Stromal cell of bone marrow (primary cell): ENCODE measurements at places on chromosomes 5 and 9.

DNA sequence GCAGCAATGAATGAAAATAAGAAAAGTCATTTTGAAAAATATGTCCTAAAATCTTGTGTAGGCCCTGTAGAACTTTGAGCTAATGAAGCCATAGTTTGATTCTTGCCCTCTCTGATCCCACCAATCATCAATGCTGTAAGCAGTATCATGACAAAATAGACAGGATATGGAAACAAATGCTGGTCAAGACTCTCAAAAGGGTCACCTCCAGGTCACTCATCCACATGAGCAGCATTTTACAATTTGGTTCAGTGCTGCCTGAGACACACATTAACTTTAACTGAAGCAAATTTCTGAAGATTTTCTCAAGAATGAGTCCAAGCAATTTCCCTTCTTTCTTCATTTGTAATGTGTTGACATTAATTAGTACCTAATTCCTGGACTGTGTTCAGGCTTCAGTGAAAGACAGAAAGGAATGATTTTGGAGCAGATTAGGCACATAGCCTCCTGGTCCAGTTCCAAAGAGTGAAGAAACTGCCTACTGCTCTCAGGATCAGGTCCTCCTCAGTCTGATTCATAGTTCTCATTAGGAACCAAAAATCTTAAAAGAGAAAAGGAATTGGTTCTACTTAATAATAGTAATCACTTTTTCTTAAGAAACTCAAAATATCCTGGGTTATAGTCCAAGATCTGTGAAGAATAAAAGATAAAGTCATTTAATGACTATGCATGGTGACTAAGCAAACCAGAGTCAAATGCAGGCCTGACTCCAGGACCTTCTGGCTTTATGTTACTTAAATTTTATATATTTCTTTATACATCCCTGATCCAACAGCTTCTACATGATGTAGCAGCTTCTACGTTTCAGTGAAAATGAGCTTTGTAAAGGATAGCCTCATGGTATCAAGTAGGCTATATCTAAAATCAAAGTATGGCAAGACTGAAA is 192.1 kb upstream of the RGMB start:
- peak; percentile 57 for DNase-seq

DNA sequence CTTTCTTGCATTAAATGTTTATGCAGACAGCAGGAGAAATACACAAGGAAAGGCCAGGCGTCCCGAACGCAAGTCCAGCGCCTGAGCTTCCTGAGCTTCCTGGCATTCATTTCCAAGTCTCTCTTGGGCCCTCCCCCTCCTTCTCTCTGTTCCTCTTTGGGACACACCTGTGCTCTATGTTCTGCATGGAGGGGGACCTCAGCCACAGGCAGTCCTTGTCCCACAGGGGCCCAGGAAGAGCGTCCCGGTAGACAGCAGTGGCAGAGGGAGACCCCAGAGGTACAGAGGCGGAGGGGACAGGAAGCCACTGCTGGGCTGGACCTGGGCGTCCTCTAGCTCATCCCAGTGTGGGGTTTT is 221.3 kb downstream of the C9orf50 start:
- DNase-seq: no peak

DNA sequence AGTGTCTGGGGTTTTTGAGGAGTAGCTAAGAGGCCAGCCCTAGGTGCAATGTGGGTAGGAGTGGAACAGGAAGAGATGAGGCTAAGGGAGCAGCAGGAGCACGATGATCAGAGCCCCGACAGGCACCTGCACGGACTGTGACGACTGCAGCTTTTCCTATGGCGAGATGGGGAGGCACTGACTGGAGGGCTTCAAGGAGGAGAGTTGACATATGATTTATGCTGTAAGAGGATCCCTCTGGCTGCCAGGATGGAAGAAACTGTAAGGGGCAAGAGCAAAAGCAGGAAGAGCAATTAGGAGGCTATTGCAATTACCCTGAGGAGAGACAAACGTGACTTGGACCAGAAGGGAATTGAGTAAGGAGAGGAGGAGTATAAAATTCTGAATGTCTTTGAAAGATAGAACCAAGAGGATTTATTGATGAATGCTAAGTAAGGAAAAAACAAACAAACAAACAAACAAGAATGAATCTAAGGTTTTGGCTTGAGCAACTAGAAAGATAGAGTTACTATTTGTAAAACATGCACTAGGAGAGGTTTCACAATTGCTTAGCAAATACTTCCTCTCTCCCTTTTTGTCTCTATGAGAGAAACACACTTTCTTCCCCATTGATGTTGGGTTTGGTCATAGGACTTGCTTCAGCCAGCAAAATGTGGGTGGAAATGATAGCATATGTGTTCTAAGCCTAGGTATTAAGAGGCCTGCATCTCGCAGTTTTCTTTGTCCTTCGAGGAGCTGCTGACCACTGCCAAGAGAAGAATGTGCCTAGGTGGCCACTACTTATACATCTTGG is 32.9 kb downstream of the TRPC7 start:
- no peak for DNase-seq

GRCh38 chr9:113651896-113652295 is 188.4 kb downstream of the RGS3 start:
- DNase-seq: no peak

GRCh38 chr9:82161876-82162275 is 173.3 kb downstream of the SPATA31D1 start:
- DNase-seq: no peak

GRCh38 chr5:132237141-132237540 is 9.5 kb upstream of the P4HA2 start:
- no peak for DNase-seq

- DNase-seq: no peak
Measured at GRCh38 chr5:29935371-29935770, 1258.1 kb upstream of the CDH6 start.

DNA sequence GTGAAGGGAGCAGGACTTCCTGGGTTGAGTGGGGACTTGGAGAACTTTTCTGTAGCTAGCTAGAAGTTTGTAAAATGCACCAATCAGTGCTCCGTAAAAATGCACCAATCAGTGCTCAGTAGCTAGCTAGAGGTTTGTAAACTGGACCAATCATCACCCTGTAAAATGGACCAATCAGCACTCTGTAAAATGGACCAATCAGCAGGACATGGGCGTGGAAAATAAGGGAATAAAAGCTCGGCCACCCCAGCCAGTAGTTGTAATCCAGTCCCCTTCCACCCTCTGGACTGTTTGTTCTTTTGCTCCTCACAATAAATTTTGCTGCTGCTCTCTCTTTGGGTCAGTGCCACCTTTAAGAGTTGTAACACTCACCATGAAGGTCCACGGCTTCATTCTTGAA is 29.5 kb downstream of the SPATA31C2 start:
- DNase-seq: no peak

DNA sequence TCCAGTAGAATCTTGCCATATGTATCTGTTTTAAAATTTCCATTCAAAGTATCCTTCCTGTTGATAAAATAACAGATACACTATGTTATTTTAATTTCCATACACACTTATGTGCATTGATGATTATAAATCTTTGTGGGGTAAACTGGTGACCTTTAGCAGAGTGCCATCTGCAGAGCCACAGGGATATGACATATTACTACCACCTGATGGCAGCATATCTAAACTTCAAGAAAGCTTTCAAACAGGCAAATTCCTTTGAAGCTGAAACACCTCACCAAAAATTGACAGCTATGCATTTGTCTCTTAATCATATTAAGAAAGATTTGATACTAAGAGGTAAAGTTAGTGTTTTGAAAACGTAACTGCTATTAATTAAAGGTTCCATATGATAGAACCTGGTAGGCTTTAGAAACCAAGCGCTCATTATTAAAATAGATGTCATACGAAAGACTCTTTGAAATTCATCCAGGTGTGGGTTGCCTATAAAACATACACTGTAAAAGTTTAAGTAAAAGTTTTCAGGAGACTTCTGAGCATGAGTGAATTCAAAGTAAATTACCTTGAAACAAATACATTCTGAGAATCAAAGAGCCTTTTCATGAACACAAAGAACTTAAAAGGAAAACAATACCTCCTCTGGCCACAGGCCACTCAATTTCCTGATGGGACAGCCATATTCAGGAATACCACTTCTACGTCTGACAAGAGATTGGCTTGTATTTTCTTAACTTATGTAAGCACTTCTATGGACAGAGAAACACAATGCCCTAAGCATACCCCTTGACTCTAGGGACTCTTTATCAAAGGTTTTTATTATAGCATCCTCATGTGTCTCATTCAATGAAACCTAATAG is 93.3 kb downstream of the KIAA0825 start:
- no peak for DNase-seq

DNA sequence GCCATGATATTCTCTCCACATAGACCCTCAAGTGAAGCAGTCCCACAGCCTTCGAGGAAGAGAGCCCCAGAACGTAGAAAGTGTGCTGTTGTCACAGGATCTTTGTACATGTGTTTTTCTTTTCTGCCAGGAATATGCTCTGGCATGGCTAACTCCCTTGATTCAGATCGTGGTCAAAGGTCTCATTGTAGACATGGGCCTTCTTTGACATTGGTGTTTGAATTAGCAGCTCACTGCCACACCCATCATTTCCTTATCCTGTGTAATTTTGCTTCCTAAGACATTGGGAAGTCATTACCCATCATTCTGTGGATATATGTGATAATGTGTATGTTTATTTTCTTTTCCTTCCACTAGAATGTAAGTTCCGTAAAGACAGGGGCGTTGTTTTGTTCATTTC is 25.5 kb downstream of the MTRR start:
- no peak for DNase-seq

- DNase-seq: no peak
Measured at GRCh38 chr5:2135354-2135753, 252.6 kb upstream of the IRX4 start.

- no peak for DNase-seq
Measured at GRCh38 chr5:154351566-154351965, 94.2 kb upstream of the SAP30L start.
